ENCODE measurements at places on chromosomes 7 and 10.
A peak's percentile ranks its signal among the peaks of the same experiment; 100 is the strongest.

DNA sequence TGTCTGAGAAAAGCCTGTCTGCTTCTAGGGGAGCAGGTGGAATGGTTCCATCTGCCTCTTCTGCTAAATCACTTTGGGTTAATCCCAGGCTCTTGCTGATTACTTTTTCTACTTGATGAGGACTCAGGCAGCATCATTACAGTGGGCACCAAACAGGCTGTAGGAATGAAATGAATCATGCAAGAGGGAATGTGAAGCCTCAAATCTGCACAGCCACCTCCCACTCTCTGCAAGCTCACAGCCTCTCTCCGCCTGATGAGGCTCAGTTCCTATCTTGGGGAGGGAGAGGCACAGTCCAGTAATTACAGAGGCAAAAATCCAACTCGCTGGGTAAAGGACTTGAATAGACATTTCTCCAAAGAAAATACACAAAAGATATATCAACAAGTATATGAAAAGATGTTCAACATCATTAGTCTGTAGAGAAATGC, 34.0 kb downstream of the HSPA12A start:
- DNase-seq = no peak

GRCh38 chr10:100634034-100634433, 98.3 kb downstream of the HIF1AN start:
- DNase-seq = no peak

DNA sequence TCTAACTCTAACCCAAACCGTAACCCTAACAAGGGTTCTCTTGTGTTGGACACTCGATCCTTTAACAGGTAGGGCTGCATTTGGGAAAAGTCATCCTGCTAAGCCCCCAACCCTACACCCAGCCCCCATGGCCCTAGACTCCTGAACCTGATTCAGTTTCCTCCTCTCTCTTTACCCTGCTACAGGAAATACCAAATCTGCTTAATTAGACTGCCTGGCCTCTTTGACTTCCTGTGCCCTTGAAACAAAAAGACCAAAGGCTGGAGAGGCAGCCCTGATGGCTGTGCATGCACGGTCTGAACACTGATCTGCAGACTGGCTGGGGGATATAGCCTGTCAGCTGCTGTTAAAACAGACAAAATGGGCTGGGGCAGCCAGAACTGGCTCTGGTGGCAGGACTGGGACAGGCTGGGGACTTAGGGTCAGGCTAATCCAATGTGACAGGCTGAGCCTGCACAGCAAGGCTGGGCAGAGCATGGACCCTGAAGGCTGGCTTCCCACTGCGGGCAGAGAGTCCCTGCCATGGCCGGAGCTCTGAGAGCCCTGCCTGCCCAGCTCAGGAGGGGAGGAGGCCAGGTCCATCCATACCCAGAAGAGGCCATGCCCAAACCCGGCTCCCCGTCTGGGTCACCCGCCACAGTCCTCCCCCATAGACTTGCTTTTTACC, 51.0 kb upstream of the MSMB start:
- DNase-seq = no peak

- no peak for DNase-seq
Observed at GRCh38 chr10:84118395-84119006, 20.8 kb upstream of the GHITM start.

DNA sequence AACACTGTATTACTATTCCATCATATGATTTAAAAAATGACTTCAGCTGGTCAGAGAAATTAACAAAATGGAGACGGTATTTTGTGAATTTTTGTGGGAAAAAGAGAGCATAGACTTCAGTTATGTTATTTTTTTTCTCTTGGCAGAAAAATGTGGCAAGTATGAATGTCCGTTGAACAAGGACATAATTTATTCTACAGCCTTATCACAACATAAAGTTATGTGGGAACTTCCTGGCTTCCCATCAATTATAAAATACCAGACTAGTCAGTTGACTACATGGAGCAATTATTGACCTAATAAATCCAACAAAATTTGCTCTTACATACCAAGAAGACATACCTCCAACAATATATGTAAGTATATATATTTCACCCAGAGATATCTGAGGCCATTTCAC, 88.6 kb upstream of the PPP1R3A start:
- no peak for DNase-seq

DNA sequence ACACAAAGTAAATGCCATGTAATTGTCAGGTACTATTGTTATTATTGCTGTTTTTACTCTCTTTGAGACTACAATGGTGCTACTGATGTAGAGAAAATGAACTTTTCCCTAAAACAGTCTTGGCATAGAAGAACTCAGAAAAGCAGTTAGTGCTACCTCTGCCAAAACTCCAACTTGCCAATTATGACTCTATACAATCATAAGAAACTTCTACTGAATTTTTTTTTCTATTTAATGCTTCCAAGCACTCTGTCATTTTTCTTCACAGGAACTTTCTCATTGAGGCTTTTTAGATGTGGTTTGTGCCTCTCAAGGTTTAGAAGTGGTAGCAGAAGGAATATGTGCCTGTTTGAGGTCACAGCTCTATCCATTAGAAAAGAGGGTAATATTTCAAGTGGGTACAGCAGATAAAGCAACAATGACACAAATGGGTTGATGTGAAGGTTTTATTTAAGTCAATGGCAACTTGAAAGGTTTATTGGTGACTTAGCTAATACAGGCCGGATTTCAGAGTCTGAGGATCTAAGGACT, 64.0 kb upstream of the FERD3L start:
- DNase-seq = no peak

GRCh38 chr10:16809074-16809718, 8.0 kb downstream of the RSU1 start:
- DNase-seq = peak; percentile 31

DNA sequence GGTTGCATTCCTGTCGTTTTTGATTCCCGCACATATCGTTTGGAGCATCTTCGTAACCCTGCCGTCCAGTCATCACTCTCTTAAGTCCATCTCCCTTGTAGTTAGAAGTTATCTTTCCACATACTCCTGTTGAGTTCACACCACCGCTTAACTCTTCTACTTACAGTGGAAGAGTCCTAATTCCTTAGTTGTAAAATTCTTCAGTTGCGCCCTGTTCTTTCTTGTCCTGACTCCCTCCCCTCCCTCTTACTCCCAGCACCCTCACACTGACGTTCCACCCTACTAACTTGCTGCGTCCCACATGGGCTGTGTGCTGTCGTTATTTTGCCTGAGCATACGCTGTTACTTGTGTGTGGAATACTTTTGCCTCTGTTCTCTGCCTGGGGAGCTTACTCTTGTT, 11.7 kb downstream of the DNAJB6 start:
- DNase-seq = no peak

GRCh38 chr7:52695973-52696595, 339.3 kb upstream of the POM121L12 start:
- DNase-seq = no peak
